ENCODE measurements at places on chromosomes 13 and 19. TPM values are rescaled to one million over a fixed set of nuclear protein-coding genes. Genes with fewer than 3 reads are reported as not detected.
A peak's percentile ranks its signal among the peaks of the same experiment; 100 is the strongest.

GRCh38 chr19:18501832-18502231, 20.0 kb downstream of the ELL start:
- DNase-seq: no peak

DNA sequence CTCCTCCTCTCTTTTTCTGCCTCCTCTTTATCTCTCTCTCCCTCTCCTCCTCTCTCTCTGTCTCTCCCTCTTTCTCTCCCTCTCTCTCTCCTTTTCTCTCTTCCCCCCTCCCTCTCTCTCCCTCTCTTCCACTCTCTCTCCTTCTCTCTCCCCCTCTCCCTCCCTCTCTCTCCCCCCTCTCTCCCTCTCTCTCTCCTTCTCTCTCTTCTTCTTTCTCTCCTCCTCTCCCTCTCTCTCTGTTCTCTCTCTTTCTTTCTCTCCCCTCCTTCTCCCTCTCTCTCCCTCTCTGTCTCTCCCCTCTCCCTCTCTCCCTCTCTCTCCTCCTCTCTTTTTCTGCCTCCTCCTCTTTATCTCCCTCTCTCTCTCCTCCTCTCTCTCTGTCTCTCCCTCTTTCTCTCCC, 197.4 kb downstream of the UQCRFS1 start:
- DNase-seq: no peak

DNA sequence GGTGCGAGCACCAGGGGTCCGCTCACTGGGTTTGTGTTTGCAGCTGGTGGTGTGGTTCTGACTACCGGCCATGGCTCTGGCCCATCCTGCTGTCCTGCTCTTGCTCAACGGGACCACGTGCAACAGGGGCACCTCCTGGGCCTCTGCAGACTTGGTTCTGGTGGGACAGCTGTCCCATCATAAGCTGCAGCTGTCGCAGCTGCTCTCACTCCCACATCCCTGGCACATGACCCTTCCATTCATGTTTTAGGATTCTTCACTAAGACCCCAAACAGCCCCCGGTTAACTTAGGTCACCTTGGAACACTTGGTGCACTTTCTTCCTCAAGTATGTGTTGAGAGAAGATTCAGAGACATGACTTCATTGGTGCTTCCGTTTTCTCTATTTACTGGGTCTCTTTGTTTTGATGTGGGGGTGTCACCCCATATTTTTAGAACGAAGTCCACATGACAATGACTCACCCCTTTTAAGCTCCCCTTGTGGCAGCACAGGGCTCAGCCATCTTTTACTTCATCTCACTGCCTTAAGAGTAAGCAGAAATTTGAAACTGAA, 68.4 kb upstream of the ARHGEF7 start:
- no peak for DNase-seq

- DNase-seq: peak; percentile 65
Measured at GRCh38 chr13:23323946-23324709, 109.4 kb downstream of the SACS start.

Gene CD37
- total RNA-seq: not detected

DNA sequence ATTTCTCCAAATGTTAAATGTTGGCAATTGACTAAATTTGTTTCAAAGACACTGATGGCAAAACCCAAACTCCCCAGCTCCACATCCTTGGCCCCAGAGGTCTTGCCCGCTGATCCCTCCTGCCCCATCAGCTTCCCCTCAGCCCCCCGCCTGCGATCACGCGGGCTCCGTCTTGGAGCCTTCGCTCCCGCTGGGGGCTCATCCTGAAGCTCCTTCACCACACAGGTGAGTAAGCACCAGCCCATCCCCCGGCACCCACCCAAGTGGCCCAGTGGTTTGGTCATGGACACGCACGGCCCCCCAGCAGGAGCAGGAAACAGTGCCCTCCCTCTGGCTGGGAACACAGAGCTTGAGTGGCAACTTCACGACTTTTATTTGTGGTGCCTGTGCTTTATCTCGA, 14.9 kb downstream of the EPS8L1 start:
- no peak for DNase-seq

Gene GRWD1
- total RNA-seq: 14.8 TPM

Gene URAD
- total RNA-seq: not detected

- no peak for DNase-seq
Measured at GRCh38 chr13:92719868-92720267, 506.7 kb upstream of the GPC6 start.
